ENCODE measurements at places on chromosomes 4 and X.

GRCh38 chr4:155960522-155960921, 6.9 kb upstream of the CTSO start:
- DNase-seq: no peak

- DNase-seq: no peak
Observed at GRCh38 chr4:148052448-148052847, 320.6 kb downstream of the ARHGAP10 start.

GRCh38 chr4:103996637-103997036, 276.9 kb upstream of the TACR3 start:
- DNase-seq: no peak

DNA sequence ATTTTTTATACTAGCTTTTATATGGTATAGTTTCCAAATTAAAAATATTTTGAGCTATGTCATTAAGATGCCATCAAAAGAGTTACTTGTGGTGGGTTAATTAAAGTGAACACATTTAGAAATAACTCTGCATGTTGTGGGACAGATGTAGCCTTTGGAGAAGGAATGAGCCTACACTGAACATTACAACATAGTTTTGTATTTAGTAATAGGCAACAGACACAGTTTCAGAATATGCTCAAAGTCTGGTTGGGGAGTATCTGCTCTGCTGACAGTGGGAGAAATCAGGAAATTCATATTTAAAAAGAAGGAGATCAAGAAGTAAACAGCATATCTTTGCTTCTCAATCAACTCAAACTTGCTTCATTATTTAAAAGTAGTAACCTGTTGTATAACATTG, 23.7 kb downstream of the EMCN start:
- DNase-seq: no peak

GRCh38 chr4:88592600-88593448, 544 bp downstream of the HERC3 start:
- DNase-seq: peak; percentile 50

DNA sequence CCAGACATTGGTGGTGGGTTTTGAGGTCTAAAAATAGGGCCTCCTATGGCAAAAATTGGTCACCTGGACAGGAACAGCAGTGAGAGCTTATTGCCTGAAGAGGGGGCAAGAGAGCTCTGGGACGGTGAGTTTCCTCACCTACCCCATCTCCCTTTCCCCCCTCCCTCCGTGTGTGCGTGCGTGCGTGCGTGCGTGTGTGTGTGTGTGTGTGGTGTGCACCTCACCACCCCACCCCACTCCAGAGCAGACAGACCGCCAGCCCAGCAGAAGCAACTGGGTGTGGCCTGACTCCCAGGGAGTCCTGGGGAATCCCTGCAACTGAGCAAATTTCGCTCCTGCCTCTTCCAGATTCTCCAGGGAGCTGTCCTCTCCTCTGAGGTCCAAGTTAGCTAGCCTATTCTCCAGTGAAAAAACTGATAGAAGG, 44.7 kb downstream of the PRPS1 start:
- no peak for DNase-seq

GRCh38 chr4:94338681-94339351, 3.8 kb downstream of the HPGDS start:
- no peak for DNase-seq

DNA sequence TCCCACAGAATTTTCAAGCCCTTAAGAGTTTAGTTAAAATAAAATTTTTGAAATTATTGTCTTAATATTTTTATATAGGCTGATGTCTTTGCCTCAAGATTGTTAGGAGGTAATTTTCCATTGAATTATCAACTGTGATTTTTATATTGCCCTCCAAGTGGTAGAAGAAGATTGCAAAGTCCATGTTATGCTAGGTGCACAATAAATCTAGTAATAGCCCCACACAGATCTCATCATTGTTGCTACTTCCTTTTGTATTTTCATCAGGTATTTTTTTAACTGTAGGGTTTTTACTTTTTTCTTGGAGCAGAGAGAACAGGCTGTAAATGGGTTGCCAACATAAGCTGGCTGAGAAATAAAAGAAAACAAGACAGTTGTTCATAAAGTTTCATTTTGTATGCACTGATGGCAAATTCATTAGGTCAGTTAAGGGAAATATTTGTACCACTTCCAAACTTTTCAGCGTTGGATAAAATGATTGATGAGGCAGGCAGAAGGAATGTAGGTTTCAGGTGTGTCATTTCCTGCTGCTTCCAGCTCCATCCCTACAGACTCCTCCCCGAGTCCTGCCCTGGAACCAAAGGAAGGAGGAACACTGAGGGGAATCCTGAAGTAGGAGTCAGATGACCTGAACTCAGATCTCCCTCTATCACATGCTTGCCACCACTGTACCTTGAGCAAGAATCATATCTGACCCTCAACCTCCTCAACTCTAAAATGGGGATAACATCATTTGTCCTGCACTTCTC, 105.5 kb downstream of the PRRG1 start:
- no peak for DNase-seq

- DNase-seq: no peak
Observed at GRCh38 chr4:123640271-123640670, 243.7 kb downstream of the SPRY1 start.

- no peak for DNase-seq
Observed at GRCh38 chr4:158079661-158080060, 93.2 kb downstream of the GASK1B start.

DNA sequence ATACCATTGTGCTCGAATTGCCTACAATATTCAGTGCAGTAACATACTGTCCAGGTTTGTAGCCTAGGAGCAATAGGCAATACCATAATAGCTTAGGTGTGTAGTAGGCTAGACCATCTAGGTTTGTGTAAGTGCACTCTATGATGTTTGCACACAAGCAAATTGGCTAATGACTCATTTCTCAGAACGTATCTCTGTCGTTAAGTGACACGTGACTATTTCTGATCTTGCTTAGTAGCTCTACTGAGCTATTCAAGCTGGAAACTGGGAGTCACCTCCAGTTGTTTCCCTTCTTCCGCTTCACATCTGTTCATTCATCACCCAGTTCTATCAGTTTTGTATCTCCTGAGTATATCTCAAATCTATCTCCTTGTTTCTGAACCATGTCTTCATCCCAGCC, 86.1 kb downstream of the HNRNPD start:
- no peak for DNase-seq

DNA sequence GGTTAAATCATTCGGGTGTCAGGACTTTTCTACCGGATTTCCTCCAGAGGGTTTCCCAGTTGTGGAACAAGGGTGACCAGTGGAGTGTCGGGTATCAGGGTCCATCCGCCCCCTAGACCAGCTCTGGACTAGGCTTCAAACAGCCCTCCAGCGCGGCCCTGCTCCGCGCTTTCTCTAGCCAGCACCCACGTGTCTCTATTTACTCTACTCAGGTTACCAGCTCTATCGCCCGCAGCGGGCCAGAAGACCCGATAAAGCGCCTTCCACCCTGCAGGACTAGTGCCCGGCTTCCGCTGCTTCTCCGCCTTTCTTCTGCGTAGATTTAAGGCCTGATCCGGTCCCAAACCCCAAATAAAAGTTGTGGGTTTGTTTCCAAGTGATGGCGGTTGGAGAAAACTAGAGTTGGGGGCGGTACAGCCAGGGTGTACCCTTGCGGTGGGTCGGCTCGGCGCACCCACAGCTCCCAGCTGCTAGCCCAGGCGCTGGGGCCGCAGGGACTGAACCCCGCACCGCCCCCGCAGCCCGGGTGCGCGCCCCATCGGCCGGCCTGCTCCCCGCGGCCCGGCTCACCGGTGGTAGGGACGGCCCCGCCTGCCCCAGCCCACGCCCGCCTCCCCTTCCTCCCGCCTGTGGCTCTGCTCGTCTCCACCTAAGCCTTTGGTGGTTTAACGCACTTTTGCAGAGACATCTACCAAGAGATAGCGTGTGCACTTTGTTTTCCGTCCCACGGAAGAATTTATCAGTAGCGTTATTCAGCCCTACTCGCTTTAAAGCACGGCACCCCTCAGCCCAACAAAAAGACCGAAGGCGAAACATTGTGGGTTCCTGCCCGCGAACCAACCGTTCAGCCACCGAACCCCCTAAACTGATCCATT, 2.1 kb downstream of the LEF1 start:
- no peak for DNase-seq

DNA sequence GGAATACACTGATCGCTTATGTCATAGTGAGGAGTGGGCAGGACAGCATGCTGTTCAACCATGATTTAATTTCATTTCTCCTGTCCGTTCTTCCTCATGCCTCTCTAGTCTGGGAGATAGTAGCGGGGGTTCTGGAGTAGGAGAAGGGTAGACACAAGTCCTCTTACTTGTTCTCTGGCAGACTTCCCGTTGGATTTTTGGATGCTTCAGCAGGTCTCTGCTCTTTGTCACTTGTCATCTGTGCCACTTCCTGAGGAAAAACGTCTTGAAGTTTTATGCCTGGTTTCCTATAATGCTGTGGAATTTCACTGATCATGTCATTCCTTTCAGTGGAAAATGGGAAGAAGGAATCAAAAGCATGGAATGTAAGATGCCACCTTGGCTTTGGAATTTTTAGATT, 154.7 kb downstream of the GATB start:
- DNase-seq: no peak

DNA sequence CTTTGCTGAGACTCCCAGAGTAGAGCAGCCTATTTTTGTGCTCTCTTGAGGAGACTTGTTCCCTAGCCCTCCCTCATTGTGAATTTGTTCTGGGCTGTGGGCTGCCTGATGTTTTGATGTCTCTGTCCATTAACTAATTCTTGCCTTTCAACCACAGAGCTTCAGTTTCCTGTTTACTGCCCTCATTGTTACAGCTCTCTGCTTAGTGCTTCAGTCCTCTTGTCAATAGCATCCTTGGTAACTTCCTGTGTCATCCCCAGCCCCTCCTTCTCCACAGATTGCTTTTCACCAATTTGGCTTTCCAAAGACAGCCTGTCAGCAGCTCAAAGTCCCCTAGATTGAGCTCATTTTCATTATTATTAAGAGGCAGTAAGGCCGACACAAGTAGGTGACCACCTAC, 69.9 kb downstream of the COX7B2 start:
- DNase-seq: no peak

DNA sequence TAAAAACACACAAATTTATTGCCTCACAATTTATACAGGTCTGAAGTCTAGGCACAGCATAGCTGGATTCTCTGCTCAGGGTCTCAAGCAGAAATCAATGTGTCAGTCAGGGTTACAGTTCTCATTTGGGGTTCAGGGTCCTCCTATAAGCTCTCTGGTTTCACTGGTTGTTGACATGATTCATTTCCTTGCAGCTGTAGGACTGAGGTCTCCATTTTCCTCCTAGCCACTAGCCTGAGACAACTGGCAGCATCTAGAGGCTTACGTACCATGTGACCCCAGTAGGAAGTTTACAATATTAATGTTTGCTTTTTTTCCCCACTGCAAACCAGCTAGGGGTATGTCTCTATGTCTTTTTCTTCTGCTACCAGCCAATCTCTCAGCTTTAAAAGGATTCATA, 102.5 kb downstream of the CPEB2 start:
- no peak for DNase-seq

DNA sequence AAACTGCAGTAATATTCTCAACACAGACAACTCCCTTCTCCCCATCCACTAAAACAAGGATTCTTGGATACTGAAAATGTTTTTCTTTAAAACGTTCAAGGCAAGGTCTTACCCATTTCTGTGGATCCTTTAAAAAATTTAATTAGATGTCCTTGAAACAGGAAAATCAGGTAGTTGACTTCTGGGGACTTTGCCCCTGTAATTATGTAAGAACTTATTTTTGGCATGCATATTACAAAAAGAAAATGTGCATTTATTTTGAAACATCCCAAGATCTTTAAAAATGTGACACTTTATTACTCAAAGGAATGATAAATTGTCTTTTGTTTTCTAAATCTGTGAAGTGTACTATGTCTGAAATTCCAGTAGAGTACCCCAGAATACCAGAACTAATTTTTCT, 25.8 kb downstream of the GUCY1B1 start:
- DNase-seq: no peak
